ENCODE measurements at places on chromosomes 3 and 15.

GRCh38 chr15:60195611-60196010, 191.5 kb downstream of the FOXB1 start:
- DNase-seq, result no peak

DNA sequence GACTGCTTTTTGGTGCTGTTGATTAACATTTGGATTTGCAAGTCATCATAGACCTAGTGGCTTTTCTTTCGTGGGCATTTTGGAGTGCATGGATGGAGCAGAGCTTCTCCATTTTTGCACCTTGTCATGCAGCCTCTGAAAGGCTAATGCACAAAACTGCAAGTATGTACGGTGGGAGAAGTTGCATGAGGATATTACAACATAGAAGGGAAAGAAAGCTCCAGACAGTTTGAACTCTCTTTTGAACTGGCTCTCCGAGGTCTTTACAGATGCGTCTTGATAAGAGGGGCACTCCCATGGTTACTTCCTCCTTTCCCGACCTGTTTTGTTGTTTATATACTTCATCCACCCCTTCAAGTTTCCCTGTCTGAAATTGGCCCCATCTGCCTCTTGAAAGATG, 147.1 kb upstream of the GBE1 start:
- no peak for DNase-seq

- no peak for DNase-seq
Measured at GRCh38 chr15:69828181-69828828, 269.4 kb downstream of the TLE3 start.

DNA sequence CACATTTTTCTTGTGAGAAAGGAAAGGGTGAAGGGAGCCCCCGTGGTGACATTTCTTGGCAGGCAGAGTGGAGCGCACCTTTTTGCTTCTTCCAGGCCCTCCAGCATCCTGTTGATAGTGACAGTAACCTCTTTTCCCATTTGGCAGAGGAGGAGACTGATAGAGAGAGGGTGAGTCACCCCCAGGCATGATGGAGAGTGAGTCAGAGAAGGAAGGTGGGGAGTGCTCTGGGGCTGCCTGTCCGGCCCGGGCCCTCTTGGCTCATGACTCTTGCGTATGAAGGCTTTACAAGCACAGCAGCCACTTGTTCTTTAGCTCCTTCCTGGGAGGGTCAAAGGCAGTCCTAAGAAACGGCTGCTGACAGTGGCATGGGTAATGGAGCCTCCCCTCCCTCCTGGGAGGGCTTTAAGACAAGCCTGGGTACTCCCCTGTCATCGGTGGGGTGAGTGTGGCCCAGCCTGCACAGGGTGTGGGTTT, 16.0 kb downstream of the ANKRD63 start:
- no peak for DNase-seq

- no peak for DNase-seq
Measured at GRCh38 chr3:37625690-37626360, 235.9 kb upstream of the CTDSPL start.

- no peak for DNase-seq
Measured at GRCh38 chr3:122415104-122415744, 638 bp downstream of the WDR5B start.

DNA sequence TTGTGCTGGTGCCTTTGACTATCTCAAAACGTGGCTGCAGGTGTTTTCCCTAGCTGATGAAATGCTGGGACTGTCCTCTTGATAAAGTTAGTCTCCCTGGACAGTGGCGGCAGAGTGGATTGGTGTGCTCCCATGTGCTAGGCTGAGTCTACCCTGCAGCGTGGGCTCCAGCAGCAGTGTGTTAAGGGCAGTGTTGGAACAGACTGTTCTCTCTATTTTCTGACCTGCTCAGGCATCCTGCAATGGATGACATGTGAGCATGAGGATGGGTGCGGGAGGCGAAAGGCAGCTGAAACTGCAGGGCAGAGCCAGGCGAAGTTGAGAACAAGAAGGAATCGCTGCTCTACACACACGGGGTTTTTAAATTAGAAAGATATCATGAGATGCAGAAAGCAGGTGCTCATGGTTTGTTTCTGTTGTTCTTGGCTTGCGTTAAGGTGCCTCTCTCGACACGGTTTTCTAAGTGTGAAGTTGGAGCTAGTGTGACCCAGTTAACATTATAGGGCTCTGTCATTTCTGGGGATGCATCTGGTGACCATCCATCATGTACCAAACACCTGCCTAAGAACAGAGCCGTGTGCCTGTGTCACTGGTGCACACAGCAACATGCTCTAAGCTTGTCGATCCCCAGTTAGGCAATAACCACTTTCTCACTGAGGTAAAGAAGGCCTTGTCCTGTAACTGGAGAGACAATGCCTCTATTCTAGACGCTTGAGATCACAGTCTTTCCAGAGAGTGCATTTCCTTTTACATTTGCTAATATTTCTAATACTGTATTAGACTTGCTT, 44.3 kb downstream of the SLCO3A1 start:
- DNase-seq, result no peak

DNA sequence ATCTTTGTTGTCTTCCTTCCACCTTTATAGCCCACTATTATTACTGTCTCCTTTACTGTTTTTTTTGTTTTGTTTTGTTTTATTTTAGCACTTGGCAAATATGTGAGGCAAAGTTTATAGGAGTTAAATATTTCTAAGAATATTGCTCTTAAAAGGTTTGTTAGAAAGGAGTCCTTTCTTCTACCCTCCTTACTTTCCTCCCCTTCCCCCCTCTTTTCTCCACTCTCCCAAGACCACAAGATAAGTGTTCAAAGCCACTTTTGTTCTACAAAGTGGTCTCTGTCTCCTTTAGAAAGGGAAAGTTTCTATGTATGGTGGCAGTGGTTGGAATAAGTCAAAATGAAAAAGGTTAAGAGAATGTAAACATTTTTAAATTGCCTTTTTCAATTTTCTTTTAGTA, 130.7 kb upstream of the TSC22D2 start:
- no peak for DNase-seq

DNA sequence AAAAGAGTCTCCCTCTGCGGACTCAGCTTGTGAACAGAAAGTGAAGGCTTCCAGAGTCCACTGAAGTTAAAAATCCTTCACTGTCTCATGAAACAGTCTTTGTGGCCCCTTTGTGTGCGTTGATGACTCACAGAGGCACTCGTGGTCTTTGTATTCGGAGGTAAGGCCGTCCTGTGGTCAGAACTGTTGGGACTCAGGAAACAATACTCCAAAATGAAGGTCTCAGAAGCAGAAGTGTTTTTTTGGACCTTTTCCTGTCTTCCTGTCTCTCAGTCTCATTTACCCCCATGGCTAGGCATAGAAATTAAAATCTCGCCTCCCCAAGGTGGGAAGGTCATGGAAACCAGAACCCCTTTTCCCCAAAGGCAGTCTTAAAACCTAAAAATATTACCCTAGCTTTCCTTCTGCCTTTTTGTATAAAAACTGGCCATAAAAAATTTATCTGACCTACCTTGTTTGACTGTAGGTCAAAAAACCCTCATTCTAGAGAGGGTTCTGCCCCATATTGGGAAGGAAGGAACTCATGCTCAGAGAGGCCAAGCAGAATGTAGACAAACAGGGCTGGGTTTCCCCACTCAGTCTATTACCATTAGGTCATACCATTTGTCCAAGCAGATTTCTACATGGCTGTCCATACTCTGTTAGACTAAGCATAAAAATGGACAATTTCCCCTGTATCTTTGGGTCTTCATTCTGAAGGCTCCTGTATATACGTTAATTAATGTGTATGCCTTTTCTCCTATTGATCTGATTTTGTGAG, 19.1 kb upstream of the EPB42 start:
- DNase-seq, result no peak

GRCh38 chr3:186790261-186790981, 7.0 kb downstream of the EIF4A2 start:
- DNase-seq, result no peak

GRCh38 chr3:139388821-139389551, 461 bp downstream of the COPB2 start:
- DNase-seq, result no peak

GRCh38 chr3:135992072-135992471, 26.5 kb downstream of the PPP2R3A start:
- no peak for DNase-seq
